ENCODE measurements at places on chromosomes 7 and 10.

GRCh38 chr10:129727071-129727470 lies 237.0 kb downstream of the EBF3 start:
- no peak for DNase-seq

DNA sequence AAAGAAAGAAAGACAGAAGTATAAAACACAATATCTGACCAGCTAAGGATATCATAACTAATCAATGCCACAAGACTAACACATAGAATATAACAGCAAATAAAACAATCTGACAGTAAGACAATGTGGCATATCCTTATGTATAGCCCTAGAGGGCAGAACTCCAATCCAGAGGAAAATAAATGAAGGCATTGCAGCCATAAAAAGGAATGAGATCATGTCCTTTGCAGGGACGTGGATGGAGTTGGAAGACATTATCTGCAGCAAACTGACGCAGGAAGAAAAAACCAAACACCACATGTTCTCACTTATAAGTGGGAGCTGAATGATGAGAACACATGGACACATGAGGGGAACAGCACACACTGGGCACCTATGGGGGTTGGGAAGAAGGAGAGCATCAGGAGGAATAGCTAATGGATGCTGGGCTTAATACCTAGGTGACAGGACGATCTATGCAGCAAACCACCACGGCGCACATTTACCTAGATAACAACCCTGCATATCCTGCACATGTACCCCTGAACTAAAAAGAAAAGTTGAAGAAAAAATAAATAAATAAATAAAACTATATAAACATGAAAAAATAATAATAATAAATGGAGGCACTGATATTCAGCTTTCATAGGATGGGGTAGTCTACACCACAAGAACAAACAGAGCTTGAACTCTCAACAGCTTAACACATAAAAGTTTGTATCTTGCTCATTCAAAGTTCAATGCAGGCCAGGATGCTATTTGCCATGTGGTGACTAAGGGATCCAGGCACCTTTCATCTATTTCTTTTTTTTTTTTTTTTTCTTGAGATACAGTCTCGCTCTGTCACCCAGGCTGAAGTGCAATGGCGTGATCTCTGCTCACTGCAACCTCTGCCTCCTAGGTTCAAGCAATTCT lies 66.1 kb upstream of the KAT6B start:
- no peak for DNase-seq

GRCh38 chr10:98141484-98142073 lies 7.1 kb downstream of the R3HCC1L start:
- DNase-seq: no peak

- DNase-seq: no peak
These were observed 16.1 kb upstream of the TRPV6 start for GRCh38 chr7:142901426-142902259.

- DNase-seq: no peak
These were observed 33.4 kb downstream of the PTPN12 start for GRCh38 chr7:77570330-77571011.

DNA sequence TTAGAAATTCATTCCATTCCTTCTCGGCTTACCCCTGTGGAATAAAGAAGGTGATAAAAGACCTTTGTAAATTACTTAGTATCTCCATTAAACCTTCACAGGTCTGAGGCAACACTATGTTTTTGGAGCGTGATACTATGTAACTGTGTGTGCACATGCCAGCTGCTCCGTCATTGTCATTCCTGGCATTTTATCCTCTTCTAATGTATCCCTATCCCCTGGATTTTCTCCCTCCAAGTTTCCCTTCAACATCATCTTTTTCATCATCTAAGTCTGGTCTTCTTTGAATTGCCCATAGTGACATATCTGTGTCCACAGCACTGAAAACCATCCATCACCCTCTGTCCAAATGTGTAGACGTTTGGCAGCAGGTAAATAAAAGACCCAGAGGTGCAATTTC lies 125.7 kb downstream of the TEX36 start:
- DNase-seq: no peak

DNA sequence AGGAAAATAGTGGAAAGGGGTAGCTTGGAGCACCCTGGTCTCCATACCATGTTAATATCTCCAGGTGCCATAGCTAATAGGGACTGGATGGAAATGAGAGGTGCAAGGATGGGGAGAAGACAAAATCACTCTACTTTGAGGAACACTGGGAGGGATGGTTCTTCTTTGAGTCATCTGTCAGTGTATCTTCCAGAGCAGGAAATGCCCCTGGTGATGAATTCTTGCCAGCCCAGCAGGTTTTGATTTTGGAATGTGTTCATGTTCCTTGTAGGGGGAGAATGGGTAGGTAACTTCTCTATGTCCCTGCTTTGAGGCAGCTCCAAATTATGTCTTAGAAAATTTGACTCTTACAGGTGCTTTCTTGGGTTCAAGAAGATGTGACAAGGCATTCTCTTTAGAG lies 177.0 kb upstream of the GLI3 start:
- no peak for DNase-seq

DNA sequence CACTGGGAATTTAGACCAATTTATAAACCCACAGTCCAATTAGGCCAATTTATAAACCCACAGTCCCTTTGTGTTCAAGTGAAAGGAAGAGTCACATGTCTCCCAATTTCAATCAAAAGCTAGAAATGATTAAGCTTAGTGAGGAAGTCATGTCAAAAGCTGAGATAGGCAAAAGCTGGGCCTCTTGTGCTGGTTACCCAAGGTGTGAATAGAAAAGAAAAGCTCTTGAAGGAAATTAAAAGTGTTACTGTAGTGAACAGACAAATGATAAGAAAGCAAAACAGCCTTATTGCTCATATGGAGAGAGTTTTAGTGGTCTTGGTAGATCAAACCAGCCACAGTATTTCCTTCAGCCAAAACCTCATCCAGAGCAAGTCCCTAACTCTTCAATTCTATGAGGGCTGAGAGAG lies 245.0 kb downstream of the HDAC9 start:
- no peak for DNase-seq

Measured in stimulated activated CD8-positive, alpha-beta memory T cell treated with anti-CD3 and anti-CD28 coated beads, Interleukin-7, amount 100 ng/mL, for 1 hour (primary cell).